Chondrocyte (in vitro differentiated cells): ENCODE measurements at places on chromosomes 5 and 9. TPM values are rescaled to one million over a fixed set of nuclear protein-coding genes. Genes with fewer than 3 reads are reported as not detected.
A peak's percentile ranks its signal among the peaks of the same experiment; 100 is the strongest.

The ANKRD20A1 gene
- 0.21 to 2.5 TPM (median 0.72 TPM) in 3 replicates for total RNA-seq

The TRIM36 gene
- 4.6 to 10.1 TPM (median 9.4 TPM) in 3 replicates for total RNA-seq

DNA sequence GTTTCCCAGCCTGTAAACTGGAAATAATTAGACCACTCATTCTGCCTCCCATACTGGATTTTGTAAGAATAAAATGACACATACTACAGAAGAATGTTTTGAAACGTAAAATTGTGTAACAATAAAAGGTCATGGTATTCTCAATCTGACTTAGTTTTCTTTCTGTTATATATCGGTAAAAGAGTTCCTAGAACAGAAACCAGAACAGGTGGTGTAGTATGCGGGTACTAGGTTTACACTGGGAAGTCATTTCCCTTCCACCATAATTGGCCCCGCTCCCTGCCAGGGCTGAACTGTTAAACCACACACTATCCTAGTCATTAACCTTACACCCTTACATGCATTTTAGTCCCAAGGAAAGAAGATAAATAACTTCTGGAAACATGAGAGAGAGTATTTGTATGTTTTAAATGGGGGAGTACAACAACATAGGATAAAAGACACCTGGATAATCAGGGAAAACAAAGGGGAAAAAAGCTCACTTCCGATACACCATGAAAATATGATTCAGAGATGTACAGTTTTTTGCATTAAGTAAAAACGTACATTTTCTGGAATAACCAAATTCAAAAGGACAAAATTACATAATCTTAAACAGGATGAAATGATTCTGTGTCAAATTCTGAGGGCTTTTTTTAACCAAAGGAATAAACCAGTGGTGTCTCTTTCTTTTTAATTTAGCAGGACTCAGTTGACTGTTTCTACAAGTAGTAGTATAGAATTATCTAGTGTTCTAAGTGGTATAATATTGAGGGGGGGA is 199.7 kb downstream of the GLIS3 start:
- no peak for DNase-seq

GRCh38 chr5:179258922-179259730 is 86.1 kb downstream of the ADAMTS2 start:
- DNase-seq, result peak; percentile 82

The GBA2 gene
- 50.9 to 52.1 TPM (median 51.6 TPM) in 3 replicates for total RNA-seq

The POLK gene
- 26.5 to 35.5 TPM (median 26.5 TPM) in 3 replicates for total RNA-seq
